ENCODE measurements at places on chromosomes 5 and 9.

GRCh38 chr5:33758737-33759136 lies 133.1 kb downstream of the ADAMTS12 start:
- DNase-seq = no peak

GRCh38 chr5:172399336-172399735 lies 55.0 kb downstream of the SH3PXD2B start:
- DNase-seq = no peak

DNA sequence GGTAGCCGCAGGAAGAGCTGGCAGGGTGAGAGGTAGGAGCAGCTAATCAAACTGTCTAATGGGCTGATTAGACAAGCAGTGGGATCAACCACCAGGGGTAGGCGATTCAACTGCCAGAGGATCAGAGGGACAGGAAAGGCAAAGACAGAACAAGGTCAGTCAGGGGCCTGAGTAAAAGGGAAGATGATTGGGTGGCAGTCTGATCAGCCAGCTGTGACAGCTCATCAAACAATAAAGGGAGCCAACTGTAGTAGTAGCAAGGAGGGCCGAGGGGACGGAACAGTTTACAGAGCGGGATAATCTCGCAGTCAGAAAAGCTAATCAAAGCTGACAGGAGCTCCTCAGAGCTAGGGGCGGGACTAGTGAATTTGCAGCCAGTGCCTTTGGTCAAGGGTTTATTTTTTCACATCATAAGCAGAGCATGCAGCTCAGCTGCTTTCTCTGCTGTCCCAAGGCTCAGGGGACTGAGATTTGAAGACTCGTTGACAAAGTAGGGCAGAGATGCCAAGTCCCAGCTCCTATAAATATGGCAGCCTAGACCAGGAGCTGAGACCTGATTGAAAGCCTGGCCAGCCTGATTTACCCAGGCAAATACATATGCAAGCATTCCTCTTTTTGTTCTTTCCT lies 418.2 kb downstream of the GABRG2 start:
- no peak for DNase-seq

- no peak for DNase-seq
Measured at GRCh38 chr5:133147411-133147810, 95.6 kb downstream of the HSPA4 start.

DNA sequence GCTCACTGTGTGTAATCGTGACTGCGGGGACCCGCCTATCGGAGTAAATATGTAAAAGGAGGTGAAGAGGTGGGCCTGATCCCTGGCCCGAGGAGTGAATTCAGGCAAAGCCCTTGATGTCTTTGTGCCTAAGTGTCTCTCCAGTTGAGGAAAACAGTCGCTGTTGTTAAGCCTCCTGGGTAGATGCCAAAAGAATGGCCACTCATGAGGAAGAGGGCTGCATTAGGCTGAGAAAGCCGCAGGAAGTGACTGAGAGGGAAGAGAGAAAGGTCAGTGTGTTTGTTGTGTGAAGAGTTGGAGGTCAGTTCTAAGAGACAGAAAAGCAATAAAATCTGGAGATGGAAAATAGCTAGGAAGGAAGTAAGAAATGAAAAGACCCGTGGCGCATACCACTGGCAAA lies 35.8 kb upstream of the PIP5K1B start:
- no peak for DNase-seq

- no peak for DNase-seq
Measured at GRCh38 chr5:75616971-75617621, 5.8 kb downstream of the ANKDD1B start.

DNA sequence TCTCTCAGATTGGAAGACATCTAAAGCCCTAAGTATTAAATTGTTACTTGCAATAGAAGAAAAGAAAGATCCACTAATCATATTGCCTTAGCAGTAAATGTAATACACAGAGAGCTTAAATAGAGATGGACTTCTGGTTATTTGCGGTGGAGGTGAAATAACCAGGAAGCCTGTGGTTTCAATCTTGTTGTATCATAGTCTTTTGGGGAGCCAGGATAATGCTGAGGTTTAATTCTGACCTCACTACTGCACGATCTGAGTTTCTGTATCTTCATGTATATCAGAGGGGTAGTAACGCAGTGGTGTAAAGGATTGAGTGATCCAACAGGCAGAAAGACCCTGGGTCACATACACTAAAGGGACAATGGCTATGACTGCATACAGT lies 71.7 kb downstream of the ANKRD55 start:
- no peak for DNase-seq

- DNase-seq = no peak
Measured at GRCh38 chr9:107932046-107932445, 442.5 kb upstream of the KLF4 start.

GRCh38 chr5:135915466-135916001 lies 19.9 kb upstream of the IL9 start:
- no peak for DNase-seq

DNA sequence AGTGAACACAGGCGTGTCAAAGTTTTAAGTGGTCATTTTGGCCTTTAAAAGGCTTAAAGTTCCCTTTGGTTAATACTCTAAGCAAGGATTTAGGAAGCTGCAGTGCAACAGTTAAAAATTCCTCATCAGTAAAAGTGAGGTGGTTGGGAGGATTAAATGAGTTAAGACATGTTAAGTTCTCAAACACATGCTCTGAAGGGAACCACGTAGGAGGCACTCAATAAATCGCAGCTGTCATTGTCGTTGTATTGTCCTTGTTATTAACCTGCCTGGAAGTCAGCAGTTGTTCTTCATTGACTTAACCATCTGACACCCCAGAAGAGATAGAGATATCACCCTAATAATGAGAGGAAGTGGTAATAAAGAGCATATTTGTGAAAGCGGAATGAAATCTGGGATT lies 247.5 kb downstream of the MARCHF11 start:
- no peak for DNase-seq

- DNase-seq = no peak
Measured at GRCh38 chr9:114681594-114682332, at the start of gene TEX48. TEX48 (minus strand) TSS chr9:114682192; CDS start chr9:114671723, 10,469 bp downstream.

DNA sequence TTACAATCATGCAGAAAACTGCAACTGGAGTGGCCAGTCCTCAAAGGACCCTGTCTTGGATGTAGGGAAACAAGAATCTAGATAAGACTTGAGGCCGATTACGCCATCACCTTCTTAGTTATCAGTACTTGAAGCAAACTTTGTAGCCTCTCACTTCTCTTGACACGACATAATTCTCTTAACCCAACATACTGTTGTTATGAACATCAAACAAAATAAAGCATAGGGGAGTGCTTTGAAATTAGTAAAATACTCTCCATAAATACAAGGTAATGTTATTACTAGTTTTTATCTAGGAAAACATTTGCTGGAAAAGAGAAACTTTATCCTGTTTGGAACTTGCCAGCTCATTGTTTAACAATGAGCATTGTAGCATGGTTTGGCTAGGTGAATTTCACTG lies 574.9 kb upstream of the DMAC1 start:
- no peak for DNase-seq

GRCh38 chr5:14183187-14183939 lies 40.2 kb downstream of the TRIO start:
- no peak for DNase-seq

DNA sequence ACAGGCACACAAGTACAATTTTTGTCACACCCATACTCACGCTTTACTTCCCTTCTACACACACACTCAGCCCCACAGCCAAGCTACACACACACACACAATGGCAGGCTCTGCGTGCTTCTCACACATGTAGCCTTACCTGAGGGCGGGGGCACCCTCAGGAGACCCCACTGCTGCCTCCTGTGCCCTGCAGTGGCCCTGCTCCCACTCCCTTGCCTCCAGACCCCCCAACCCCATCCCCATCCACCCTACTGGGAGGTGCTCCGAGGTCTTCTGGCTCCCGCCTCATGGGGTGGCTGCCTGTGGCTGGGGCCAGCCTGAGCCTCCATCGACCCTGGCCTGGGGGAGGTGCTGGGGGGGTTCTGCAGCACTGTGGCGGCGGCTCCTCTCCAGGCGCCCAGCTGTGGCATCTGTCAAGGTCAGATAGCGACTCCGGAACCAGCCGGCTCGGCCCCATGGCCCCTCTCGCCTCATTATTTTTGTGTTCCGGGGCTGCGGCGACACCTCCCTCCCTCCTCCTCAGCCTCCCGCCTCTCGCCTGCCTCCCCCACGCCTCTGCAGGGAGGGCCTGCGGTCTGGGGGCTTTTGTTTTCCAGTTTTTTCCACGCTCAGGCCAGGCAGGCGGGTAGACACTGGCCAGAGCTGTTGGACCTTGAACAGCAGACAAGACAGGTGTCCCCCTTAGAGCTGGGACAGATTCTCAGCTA lies 21.7 kb downstream of the CXXC5 start:
- no peak for DNase-seq

DNA sequence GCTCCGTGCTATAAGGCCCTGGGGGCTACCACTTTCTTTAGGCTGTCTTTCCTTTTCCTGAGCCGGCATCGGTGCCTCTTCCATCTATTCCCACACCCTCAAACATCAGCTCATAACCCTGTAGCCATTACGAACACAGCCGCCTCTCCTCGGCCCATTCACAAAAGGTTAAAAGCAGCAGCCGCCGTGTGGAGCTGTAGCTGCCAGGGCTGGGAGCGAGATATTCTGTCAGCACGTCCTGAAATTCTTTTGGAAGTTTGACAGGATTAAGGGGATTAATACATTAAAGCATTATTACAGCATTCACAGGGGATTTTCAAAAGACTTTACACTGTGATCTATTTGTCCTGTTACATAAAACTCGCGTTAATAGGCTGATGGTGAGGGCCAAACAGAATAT lies 428.2 kb downstream of the CDK5RAP2 start:
- no peak for DNase-seq

DNA sequence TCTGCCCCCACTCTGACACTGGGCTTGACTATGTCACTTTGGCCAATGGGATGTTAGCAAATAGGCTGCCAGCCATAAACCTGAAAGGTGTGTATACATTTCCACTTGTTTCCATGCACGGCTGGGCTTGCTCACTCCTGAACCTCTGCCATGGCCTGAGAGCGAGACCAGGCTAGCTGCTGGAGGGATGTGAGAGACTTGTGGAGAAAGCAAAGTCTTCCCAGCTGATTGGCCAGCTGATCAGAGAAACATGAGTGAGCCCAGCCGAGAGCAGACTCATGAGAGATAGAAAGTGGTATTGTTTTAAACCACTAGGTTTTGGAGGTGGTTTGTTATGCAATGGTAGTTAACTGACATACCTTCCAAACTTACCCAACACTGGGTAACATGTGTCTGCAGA lies 13.9 kb downstream of the FAM193B start:
- DNase-seq = no peak

DNA sequence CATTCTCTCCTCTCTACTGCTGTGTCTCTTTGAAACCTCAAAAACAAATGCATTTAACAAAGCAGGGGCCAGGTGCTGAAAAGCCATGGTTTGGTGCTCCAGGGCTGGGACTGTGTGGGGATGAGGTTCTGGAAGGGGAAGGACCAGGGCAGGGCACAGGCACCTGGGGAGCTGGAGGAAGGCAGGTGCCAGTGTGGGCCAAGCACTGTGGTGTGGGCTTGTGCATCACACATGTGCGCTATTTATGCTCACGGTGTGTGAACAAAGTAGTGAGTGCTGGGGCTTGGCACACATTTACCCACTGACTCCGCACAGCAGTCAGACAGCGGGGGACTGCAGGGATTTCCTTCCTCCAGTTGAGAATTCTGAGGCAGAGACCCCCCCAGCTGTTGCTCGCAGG lies 10.1 kb downstream of the HRH2 start:
- no peak for DNase-seq

- DNase-seq = no peak
Measured at GRCh38 chr5:1732945-1733344, 66.7 kb downstream of the MRPL36 start.

- no peak for DNase-seq
Measured at GRCh38 chr5:119578937-119579336, 50.4 kb upstream of the FAM170A start.

- DNase-seq = no peak
Measured at GRCh38 chr9:116074658-116075057, 78.9 kb upstream of the PAPPA start.

DNA sequence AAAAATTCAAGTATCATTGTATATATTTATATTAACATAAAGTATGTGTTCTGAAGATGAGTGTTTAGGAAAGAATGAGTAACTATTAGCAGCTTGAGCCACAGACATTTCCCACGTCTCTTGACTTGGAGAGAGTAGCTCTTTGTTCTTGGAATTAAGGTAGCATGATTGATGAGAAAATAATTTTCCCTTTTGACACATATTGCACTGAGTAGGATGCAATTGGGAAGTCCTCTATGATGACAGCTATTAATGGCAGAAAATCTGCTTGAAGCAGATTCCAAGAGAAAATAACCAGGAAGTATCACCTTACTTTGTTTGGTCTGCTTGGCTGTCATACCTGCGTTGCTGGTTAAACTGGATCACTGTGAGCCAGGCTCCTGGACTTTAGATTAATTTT lies 204.8 kb downstream of the TLE4 start:
- DNase-seq = no peak

- no peak for DNase-seq
Measured at GRCh38 chr5:102802708-102803458, 47.8 kb downstream of the PAM start.

DNA sequence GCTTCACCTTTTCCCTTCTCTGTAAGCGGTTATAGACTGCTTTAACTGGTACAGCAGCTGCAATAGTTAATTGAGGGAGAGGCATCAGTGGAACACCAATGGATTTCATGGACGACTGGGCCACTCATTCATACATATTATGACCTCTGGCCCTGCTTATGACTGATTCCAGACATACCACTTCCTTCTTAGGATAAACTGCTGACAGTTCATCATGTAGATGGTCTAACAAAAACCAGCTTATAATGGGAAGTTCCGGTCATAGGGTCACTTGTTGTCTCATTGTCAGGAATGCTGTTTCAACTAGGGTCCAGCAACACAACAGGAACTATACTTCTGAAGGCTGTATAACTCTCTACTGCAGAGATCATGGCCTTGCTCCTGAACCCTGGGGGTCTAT lies 265.2 kb upstream of the RASA1 start:
- DNase-seq = no peak

DNA sequence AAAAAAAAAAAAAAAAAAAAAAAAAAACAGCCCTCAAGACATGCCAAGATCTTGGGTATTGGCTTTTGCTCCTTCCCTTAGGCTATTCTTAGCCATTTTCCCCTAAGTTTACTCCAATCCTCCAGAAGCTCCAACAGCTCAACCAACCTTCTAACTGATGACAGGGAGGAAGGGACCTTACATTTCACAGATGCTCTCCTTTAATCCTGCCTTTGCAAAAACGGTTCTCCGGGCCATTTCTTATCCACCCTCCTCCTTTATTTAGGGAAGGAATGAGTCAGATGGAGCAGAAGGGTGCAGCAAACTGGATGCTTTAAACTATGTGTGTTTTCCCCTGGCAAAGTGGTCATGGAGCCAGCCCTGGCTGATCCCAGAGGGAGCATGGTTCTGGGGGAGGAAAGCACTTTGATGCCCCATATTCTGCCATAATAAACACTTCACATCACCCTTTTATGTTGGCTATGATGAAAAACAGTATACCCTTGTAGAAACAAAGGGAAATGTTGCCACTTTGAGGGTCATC lies 369.4 kb upstream of the DMAC1 start:
- no peak for DNase-seq

GRCh38 chr9:98899408-98900056 lies 44.2 kb upstream of the COL15A1 start:
- DNase-seq = no peak

- DNase-seq = no peak
Measured at GRCh38 chr5:94908889-94909480, 290.5 kb downstream of the SLF1 start.

- no peak for DNase-seq
Measured at GRCh38 chr5:74736759-74737158, 30.2 kb downstream of the GFM2 start.
